Activated naive CD4-positive, alpha-beta T cell (primary cell): ENCODE measurements at places on chromosomes 1 and 21.

DNA sequence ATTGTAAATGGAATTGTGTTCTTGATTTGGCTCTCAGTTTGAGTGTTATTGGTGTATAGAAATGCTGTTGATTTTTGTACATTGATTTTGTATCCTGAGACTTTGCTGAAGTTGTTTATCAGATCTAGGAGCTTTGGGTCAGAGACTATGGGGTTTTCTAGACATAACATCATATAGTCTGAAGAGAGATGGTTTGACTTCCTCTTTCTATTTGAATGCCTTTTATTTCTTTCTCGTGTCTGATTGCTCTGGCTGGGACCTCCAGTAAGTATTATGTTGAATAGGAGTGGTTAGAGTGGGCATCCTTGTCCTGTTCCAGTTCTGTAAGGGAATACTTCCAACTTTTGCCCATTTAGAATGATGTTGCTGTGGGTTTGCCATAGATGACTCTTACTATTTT is 39.1 kb upstream of the ANGPTL1 start:
- DNase-seq = no peak

GRCh38 chr21:42231756-42232155 is 12.8 kb downstream of the ABCG1 start:
- DNase-seq = no peak

DNA sequence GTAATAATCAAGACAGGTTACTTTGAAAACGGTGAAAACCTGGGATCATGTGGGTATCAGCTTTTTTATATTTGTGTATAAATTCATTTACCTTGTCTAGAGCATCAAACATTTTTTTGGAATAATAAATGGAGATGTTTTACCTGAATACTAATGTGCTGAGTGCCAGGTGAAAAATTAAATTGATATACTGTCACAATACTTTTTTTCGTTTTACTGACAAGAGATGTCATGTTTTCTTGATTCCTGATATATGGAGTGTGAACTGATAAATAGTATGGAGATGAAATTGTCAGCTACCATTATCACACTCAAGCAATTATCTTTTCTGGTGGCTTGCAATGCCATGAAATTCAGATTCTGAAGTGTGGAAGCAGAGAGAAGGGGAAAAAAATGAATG is 47.2 kb upstream of the ZRANB2 start:
- no peak for DNase-seq

GRCh38 chr21:41885341-41886024 is 6.3 kb upstream of the PRDM15 start:
- no peak for DNase-seq

DNA sequence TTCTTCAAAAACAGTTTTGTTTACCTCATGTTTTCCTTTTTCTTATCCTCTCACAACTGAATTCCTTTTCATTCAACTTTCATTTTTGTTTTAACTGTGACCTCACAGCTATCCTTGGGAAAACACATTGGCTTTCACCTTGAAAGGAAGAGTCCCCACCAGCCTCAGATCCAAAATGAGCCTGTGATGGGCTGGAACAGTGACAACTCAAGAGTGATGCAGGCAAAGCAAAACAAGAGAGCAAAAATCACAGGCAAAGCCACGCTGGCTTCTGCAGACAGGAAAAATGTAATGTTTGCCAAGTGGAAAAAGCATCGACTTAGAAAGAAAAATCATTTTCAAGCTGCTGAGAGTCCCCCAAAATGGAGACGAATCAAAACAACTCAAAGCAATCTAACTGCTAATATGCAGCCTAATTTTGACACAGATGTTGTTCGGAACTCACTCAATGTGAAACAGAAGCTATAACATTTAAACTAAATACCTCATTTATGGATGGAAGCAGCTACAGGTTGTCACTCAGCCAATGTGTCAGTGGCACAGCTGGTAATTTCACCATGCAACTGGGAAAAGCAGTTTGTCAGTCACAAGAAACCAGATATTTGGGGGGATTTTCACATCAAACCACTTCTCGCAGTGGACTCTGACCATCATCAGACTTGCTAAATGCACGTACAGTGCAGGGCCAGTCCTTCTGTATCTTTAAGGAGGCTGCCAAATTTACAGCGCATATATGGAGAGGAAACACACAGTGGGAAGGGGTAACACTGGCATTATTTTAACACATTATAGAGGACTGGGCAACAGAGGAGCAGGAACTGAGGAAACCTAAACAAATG is 50.7 kb downstream of the ALG14 start:
- no peak for DNase-seq

- no peak for DNase-seq
Measured at GRCh38 chr1:25787760-25788166, 12.2 kb upstream of the SELENON start.

DNA sequence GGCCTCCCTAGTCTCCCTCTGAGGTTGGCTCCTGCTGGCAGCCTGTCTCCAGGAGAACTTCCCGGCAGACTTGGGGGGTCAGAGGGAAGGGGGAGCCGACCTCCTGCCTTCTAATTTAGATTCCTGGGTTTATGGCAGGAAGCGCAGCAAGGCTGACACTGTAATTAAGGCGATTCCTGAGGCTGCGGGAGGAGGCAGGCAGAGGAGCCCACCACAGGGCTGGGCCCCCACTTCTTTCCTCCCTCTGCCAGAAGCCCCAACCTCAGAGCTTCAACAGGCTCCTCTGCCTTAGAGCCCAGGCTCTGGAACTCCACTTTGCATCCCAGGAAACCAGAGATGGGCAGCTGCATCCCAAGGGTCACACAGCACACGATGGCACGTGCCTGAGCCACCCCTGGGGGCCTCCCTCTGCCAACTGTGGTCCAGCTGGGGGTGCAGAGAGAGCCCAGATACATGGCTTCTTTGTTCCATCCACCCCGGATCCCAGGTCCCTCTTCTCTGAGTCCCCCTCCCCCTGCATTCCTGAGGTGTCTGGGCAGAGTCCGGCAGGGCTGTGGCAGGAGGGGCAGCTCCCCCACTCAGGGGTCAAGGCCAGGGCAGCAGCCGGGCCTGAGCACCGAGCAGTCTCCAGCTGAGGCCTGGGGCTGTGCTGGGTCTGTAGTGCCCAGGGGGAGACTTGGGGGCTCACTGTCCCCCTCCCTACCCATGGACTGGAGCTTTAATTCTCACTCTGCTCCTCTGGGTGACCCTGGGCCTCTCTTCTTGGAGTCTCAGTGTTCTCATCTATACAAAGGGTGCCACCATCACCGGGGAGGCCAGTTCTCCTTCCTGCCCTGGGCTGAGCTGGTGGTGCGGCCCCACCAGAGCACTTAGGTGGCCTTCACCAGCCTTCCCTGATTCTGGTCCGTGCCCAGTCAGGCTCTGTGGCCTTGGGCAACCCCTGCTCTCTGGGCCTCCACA is 39.4 kb upstream of the FAM131C start:
- no peak for DNase-seq

- DNase-seq = no peak
Measured at GRCh38 chr21:34743831-34744230, 75.0 kb downstream of the CLIC6 start.

- no peak for DNase-seq
Measured at GRCh38 chr1:40840526-40841323, 21.4 kb downstream of the CITED4 start.

DNA sequence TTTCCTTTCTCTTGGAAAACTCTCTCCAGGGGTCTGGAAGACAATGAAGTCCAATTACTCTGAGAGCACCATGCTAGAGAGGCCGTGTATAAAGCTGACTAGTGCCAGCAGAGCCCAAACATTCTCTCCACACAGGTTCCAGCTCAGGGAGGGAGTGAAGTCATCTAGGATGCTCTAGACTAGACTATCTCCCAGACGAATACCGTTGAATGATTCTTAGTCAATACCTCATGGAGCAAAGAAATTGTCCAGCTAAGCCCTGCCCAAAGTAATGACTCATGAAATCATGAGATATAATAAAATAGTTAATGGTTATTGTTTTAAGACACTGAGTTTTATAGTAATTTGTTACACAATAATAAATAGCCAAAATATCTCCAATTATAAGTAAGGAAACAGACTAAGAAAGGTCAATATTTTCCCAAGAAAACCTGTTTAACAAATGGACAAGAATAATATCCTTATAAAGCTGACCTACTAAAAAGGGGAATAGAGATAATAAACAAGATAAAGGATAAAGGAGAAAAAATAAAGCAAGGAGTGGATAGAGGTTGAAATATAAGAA is 163.9 kb upstream of the LRRC7 start:
- no peak for DNase-seq

DNA sequence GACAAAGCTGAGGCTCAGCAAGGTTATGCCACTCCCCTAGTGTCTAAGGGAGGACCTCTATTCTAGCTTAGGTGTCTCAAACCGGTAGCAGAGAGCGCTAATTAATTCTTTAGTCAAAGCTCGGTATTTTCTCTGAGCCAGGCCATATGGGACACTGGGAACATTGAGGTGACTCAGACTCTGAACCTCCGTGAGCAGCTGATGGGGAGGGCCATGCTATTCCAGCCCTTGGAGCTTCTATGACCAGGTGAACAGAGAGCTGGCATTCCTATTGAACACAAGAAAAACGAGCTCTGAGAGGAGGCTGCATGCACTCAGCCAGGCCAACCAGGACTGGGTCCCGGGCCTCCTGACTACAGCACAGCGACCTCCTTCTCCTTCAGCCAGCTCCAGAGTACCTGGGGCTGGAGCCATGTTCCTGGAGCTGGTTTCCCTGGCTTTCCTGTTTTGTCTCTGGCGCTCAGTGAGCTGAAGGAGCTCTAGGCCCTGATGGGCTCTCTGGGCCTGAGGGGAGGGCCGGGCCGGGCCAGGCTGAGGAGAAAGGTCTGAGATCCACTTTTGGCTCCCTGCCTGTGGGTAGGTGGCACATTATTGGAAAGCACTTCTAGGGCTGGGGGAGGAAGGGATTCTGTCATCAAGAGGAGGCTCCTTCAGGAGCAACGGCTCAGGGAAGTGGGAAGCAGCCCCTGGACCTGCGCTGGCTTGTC is 37.0 kb downstream of the SLC9A1 start:
- no peak for DNase-seq

GRCh38 chr1:43979528-43980254 is 681 bp downstream of the B4GALT2 start:
- no peak for DNase-seq

GRCh38 chr1:1424707-1425106 is 3.6 kb upstream of the ANKRD65 start:
- no peak for DNase-seq

DNA sequence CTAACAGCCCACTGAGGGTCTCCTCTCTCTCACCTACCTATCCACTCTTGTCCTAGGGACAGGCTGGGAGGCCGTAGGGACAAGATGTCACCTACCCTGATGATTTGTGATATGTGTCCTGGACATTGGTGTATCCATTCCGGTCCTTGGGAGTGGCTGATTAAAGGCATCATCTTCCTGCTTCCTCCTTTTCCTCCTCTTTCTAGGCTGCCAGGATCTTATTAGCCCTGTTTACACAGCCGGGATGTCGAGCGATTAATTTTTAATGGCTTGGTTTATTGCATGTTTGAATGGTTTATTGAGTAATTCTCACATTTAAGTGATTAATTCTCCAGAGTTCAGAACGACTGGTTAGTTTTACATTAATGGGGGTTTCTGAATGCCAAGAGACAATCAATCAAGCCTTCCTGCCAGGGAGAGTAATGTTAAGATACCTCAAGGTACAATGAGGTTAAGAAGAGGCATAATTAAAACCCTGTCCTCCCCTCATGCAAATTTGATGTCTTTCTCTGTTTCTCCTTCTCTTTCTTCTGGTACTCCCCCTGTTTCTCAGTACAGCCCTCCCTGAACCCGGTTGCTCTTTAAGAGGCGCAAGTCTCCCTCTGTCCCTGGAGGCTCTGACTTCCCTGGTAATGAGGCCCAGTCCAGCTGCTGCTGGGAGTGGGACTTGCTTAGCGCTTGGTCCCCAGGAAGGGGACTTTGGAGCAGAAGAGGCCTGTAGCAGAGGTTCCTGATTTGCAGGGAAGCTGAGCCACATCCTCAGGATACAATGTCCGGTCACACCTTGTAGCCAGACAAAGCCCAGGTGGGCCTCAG is 50.9 kb downstream of the ACTL8 start:
- DNase-seq = no peak
